ENCODE measurements at places on chromosomes 2 and 18.

DNA sequence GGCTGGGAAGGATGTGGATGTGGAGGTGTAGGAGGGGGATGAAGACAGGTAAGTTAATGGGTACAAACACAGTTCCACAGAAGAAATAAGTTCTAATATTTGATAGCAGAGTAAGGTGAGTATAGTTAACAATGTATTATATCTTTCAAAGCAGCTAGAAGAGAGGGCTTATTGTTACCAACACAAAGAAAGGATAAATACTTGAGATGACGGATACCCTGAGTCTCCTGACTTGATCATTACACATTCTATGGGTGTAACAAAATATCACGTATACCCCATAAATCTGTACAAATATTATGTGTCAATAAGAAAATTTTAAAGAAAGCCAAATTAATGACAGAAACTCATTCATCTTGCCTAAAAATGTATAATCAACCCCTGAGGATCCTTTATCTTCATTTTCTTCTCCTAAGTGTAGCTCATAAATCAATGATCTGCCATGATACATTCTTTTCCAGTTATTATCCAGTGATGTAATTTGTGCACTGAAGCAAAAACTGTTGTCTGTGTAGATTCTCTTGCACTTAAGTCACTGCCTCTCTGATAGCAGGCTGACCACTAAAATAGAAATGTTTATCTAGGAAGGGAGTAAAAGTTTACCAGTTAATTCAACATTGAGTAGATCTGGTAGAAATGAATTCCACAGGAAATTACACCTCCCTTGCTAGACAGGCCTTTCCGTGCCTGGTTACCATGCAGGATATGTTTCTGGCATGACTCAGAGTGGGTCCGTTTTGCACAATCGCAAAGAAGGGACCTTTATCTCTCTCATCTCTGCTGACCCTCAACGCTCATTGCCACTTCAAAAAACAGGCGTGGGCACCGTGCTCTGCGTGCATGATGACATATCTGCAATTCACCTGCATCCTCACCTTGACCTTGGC, 249.7 kb upstream of the NCKAP5 start:
- DNase-seq = no peak

DNA sequence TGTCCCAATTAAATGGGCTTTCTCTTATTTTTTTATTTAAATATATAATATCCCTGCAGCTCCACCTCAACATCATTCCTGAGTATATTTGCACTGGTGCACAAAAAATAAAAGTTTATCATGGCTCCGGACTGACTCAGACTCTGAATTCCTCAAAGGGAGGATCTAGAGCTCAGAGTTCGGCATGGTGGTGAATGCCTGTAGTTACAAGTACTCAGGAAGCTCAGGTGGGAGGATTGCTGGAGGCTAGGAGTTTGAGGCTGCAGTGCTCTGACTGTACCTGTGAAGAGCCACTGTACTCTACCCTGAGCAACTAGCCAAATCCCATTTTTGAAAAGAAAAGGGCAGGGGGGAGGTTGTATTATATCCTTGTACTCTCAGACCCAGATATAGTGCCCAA, 52.8 kb upstream of the NRXN1 start:
- no peak for DNase-seq

DNA sequence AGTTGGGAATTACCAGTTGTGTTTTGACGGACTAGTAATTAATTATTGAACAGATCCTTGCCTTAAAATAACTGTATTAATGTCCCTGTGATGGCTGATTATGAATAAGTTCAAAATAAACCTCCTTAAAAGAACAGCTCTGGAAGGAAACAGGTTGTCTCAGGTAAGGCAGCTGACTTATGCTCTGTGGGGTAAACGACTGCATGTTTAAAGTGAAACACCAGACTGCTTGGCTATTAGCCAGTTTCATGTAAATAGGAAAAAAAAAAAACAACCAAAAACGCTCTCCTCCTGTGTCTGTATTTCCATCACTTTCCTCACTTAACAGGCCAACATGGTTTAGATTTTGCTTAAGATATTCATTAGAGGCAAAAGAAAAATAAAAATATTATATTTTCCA, 243.6 kb downstream of the TMEM182 start:
- no peak for DNase-seq

DNA sequence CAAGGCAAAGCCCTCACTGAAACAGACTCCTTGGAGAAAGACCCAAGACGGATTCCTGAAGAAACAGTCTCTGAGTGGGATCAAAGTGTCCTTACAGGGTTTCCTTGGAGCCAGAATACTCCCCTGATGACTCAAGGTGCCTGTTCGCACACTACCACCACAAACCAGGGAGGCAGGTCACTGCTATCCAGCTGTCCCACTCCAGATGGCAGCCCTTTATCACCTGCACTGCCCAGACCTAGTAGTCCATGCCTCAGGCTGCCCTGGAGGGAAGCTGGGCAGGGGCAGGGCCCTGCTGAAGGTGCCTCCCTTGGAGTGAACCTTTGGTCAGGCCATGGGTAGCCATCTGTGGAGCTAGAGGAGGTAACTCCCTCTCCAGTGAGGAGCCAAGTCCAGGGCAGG, 34.1 kb downstream of the TRABD2A start:
- DNase-seq = no peak

DNA sequence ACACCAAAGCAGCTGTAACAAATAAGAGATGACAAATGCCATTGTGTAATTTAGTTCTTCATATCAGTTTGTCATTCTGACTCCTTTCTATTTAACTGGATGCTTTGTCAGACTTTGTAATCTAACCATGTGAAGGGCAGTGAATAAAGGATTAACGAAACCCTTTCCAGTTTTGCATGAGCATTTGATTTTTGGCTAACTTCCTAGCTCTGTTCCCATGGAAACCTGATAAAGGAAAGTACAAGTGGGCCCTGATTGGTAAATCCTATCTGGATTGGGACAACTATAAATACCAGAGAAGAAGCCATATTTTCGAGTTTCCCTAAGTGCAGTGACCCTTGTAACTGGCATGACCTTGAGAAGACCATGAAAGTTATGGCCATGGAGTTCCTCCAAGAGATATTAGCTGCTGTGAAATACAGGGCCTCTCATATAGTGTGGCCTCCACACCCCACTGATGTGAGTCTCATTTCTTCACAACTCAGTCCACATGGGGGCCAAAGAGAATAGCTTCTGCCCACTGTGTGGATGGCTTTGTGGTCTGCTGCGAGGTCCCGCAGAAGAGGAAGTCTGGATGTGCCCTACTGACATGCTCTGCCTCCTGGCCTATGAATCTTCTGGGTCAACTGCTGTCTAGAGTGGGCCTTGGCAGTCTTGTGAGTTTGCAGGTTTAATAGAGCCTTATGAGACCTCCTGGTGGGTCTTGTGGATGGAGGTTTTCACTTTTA, 38.2 kb upstream of the CYP1B1 start:
- no peak for DNase-seq

- DNase-seq = no peak
These were observed 228.6 kb upstream of the PXDN start for GRCh38 chr2:1972948-1973347.

Data from activated CD4-positive, alpha-beta T cell treated with anti-CD3 and anti-CD28 coated beads for 1 hour (primary cell).